ENCODE measurements at places on chromosomes 3 and 15.

DNA sequence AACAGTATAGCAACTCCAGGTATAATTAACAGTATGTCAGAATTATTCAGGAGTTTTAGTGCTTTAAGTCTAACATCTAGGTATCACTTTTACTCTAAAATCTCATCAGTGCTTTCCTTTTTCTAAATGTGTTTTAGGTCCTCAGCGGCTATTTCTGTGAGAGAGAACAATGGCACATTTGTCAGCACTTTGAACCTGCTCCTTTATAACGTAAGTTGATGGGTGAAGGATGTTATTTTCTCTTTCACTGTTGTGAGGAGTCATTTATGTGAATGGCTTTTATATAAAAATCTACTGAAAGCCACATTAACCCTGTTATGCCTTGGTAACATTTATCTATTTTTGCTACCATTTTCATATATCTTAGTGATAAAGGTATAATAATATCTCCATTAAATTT is 22.8 kb downstream of the ZPLD1 start:
- no peak for DNase-seq

GRCh38 chr3:190620886-190621608 is 107.2 kb downstream of the IL1RAP start:
- DNase-seq = no peak

- no peak for DNase-seq
Measured at GRCh38 chr3:53149006-53149690, 11.9 kb upstream of the PRKCD start.

DNA sequence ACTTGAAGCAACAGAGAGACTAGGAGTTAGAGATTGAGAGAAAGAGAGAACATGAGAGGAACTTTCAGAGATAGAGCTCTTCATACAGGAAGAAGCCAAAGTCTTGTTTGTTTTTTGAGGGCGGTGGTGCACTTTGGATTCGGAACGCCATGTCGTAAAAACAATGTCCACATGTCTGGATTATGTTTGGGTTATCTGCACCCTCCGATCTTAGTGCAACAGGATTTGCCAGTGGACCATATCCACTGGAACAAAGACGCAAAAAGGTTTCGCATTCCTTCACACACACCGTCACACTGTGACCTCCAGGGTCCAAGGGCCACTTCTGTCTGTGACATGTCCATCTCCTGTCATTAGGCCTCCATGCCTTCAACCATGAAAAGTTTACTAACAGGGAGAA is 141.8 kb upstream of the ATP11B start:
- DNase-seq = no peak

DNA sequence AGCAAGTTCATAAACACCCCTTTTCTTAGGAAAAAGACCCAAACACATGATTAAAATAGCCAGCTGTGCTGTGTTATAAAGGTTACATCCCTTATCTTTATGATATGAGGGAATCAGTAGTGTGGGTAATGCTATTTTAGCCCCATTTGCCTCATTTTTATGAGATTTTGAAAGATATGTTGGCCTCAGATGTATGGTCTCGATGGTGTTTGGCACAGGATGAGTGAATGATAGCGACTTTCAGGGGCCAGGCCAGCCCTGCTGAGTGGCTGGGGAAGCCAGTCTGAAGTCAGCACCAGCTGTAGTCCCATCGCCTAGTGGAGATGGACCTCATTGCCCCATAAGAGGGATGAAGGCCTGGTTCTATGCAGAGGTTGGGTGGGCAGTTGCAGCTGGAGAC is 105.0 kb upstream of the HACD2 start:
- no peak for DNase-seq

DNA sequence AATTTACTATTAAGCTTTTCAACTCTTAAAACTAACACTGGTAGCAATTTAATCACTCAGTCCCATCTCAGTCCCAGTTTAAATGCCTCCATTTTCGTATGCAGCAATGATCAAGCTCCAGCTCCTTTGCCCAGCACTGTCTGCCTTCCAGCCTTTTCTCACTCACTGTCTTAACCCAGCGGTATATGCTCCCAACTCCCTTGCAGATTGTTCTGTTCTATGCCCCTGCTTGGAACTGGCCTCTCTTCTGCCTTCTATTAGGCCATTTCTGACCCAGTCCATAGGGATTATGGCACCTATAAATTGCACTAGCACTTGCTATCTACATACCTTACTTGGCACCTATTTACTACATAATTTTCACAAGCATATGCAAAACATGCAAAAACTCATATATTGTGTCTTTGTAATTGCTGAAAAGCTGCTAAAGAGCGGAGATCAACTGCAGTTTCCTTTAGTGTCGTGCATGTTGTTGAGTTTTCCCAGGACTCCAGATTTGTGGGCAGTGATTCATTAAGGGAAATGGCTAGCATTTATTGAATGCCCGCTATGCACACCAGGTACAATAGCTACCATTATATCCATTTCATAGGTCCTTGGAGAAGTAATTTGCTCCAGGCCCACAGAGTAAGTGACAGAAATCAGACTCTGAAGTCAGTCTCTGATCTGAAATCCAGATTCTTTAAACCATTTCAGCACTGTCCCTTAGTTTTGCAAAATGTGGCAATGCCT is 24.4 kb downstream of the CRBN start:
- no peak for DNase-seq

- no peak for DNase-seq
Measured at GRCh38 chr15:69869881-69870505, 227.7 kb downstream of the TLE3 start.

- DNase-seq = no peak
Measured at GRCh38 chr3:161212171-161212771, 8.8 kb upstream of the NMD3 start.

DNA sequence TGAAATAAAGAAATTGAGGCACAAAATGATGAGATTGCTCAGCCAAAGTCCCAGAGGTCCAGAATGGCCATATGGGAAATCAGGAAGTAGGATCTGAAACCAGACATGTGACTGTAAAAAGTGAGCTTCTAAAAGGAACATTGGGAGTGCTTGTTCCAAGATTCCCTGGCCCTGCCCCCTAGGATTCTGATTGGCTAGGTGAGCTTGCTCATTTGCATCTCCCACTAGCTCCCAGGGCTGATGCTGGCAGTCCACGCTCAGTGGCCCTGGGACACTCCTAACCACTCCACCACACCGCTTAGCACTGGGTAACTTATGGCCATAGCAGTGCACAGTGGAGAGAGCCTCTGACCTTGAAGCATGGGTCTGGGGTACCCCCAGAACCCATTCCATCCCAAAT is 326.7 kb downstream of the NTRK3 start:
- DNase-seq = no peak

GRCh38 chr3:160103397-160103796 is 114.8 kb downstream of the IL12A start:
- no peak for DNase-seq

GRCh38 chr3:72538070-72538745 is 310.0 kb downstream of the SHQ1 start:
- DNase-seq = no peak

DNA sequence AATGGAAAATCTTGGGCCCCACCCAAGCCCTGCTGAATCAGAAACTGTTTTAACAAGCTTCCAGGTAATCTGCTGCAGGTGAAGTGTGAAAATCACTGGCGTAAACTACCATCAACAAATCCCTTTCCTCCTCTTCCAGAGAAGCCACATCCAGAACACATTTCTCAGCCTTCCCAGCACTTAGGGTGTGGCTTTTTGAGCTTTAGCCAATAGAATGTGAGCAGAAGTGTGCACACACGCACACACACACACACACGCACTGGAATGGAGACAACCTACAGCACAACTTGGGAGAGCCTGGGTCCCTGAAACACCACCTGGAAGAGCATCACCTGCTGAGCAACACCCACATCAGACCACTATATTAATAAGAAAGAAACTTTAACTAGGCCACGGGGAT is 98.6 kb downstream of the OSBPL10 start:
- DNase-seq = no peak

DNA sequence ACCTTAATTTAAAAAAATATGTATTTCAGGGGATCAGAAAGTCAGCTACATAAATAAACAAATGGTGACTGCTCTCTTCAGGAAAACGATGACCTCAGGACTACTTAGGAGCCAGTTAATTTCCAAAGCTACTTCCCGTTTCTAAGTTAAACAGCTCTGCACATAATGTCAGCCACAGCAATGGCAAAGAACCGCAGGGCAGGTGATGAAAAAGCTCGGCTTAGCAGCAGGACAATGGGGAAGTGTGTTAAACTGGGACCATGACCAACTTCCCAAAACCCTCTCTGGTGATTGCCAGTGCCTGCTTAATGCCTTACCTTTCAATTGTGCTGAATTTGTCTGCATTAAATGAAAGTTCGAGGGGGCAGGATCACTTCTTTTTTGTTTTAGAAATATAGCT is 258.9 kb downstream of the FHIT start:
- DNase-seq = no peak

- DNase-seq = peak; percentile 83
Measured at GRCh38 chr3:48429960-48430707, at the start of gene PLXNB1. TSS of gene PLXNB1 (minus strand) at chr3:48430086. CDS start at chr3:48424611, 5,475 bp downstream.

GRCh38 chr3:45055411-45056143 is 29.5 kb downstream of the CLEC3B start:
- DNase-seq = no peak

GRCh38 chr15:39040861-39041260 is 476.2 kb upstream of the RASGRP1 start:
- DNase-seq = no peak

GRCh38 chr3:68874551-68875348 is 57.6 kb downstream of the TAFA4 start:
- no peak for DNase-seq

- no peak for DNase-seq
Measured at GRCh38 chr3:185151964-185152409, 873 bp downstream of the C3orf70 start.

- no peak for DNase-seq
Measured at GRCh38 chr3:195274259-195274966, 3.5 kb upstream of the XXYLT1 start.

DNA sequence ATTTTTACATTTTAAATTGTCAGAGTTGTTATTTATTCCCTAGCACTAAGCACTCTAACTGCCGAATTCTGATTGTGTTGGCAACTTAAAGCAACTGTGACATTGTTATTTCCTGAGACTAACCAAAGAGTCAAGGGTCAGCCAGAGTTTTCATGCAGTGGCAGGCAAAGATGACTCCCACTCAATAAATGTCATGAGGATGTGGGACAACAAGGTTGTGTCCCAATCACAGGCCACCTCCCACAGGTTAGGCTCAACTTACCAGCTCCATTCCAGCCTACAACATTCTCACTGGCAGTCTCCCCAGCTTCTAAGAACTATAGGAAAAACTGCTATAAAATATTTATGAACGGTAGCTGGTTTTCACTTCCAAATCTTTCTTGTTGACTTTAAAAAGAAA is 80.1 kb downstream of the RSL24D1 start:
- DNase-seq = no peak

- peak; percentile 18 for DNase-seq
Measured at GRCh38 chr3:153976891-153977554, 144.2 kb upstream of the ARHGEF26 start.

DNA sequence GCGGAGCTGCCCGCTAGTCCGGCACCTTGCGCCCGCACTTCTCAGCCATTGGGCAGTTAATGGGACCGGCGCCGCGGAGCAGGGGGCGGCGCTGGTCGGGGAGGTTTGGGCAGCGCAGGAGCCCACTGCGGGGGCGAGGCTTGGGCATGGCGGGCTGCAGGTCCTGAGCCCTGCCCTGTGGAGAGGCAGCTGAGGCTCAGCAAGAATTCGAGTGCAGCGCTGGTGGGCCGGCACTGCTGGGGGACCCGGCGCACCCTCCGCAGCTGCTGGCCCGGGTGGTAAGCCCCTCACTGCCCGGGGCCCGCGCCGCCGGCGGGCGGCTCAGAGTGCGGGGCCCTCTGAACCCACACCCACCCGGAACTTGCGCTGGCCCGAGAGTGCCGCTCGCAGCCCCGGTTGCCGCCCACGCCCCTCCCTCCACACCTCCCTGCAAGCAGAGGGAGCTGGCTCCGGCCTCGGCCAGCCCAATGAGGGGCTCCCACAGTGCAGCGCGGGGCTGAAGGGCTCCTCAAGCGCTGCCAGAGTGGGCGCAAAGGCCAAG is 835.0 kb downstream of the TBL1XR1 start:
- DNase-seq = no peak

DNA sequence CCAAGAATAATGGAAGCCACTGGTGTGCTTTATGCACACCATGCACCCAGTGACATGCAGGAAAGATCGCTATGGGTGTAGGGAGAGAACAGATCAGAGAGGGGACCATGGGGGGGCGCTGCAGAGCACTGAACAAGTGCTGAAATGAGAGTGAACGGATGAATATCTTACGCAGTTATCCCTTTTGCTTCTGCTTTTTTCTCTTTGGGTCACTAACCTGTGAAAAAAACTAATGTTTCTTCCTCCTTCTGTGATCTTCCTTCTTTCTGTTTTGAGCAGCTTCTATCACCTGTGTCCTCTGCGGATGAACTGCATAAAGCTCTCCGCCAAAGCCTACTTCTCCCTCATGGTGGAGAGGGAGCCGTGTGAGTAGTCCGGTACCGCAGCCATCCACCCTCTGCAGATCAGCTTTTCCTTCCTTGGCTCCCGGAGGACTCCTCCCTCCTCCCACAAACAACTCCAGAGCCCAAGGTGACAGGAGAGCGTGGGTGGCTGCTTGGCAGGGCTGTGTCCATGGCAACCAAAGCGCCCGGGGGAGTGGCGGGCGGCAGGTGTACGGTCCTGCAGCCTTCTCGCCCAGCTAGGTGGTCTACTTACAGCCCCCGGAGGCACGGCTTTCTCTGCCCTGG is 106.2 kb downstream of the DGKG start:
- DNase-seq = no peak

GRCh38 chr3:73601481-73601880 is 23.3 kb downstream of the PDZRN3 start:
- DNase-seq = no peak

- peak; percentile 18 for DNase-seq
Measured at GRCh38 chr3:113264283-113265131, 53.1 kb downstream of the BOC start.

DNA sequence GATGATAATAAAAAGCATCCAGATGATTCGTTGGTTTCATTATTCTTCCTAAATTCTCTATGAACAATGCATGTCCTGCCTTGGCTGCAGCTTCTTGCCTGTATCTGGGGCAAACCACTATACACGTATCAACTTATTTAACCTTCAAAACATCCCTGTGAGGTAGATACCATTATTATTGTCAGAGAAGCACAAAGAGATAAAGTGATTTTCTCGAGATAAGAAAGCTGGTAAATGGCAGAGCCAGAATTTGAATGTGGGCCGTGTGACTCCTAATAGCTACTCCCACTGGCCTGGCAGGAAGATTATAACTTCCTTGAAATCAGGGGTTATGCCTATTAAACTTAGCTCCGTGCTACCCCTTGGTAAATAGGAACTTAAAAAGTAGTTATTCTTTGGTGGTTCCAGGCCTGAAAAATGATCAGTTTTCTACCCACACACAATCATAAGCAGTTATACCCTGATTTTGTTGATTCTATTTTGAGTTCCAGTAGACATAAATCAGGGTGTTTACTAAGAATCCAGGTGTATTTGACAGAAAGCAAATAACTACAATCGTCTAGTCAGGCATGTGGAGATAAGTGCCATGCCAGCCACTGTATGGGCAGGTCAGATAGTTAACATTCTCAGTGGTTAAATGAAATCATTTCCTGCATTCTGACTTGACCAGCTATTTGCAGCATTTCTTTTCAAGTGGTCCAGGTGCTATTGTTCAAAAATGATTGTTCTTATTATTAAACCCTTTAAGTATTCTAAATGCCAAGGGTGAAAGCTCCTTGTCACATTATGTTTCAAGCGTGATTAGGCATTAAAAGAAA is 99.2 kb upstream of the LRRN1 start:
- no peak for DNase-seq

GRCh38 chr3:195098741-195099525 is 172.0 kb downstream of the XXYLT1 start:
- DNase-seq = no peak

GRCh38 chr3:73601011-73601410 is 23.7 kb downstream of the PDZRN3 start:
- DNase-seq = no peak

- DNase-seq = no peak
Measured at GRCh38 chr3:62805580-62806277, 69.5 kb downstream of the CADPS start.
